ENCODE measurements at places on chromosomes 4 and X. TPM values are rescaled to one million over a fixed set of nuclear protein-coding genes. Genes with fewer than 3 reads are reported as not detected.

CHIC2 gene
- 15.5 TPM for total RNA-seq

MEPE gene
- total RNA-seq = not detected

GATA1 gene
- total RNA-seq = not detected

USP26 gene
- not detected for total RNA-seq

NAP1L5 gene
- 2.0 TPM for total RNA-seq

THAP6 gene
- total RNA-seq = 4.8 TPM

TCEAL6 gene
- not detected for total RNA-seq

UGT2B17 gene
- not detected for total RNA-seq

SLC9A6 gene
- 5.3 TPM for total RNA-seq

DDX53 gene
- not detected for total RNA-seq

TENM3 gene
- 5.3 TPM for total RNA-seq
